ENCODE measurements at places on chromosomes 1 and 21. TPM values are rescaled to one million over a fixed set of nuclear protein-coding genes. Genes with fewer than 3 reads are reported as not detected.

Gene OR2AK2
- not detected for polyA plus RNA-seq

Gene DCAF8
- 136 TPM for polyA plus RNA-seq

Gene CCDC30
- 3.2 TPM for polyA plus RNA-seq

Gene ANGPTL7
- 1.3 TPM for polyA plus RNA-seq

Gene AGMAT
- 3.1 TPM for polyA plus RNA-seq

Gene AQP10
- not detected for polyA plus RNA-seq

Gene SEC16B
- 8.0 TPM for polyA plus RNA-seq

Gene DIRAS3
- 5.1 TPM for polyA plus RNA-seq

DNA sequence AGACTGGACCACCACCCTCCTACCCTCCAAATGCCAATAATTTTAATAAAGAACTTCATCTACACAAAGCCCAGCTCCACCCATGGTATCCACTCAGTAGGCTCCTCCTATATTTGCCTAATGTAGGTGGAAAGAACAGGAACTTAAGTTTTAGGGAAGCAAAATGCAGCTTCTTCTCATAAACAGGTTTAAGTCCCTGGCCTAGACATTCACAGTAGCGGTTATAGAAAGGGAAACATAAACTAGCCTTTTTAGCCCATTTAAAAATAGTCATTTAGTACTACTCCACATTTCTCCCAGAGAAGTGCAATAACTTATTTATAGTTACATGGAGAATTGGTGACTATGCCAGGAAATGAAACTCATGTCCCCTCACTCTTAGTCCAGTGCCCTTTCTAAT, 56.6 kb upstream of the CPLANE2 start:
- DNase-seq = no peak

DNA sequence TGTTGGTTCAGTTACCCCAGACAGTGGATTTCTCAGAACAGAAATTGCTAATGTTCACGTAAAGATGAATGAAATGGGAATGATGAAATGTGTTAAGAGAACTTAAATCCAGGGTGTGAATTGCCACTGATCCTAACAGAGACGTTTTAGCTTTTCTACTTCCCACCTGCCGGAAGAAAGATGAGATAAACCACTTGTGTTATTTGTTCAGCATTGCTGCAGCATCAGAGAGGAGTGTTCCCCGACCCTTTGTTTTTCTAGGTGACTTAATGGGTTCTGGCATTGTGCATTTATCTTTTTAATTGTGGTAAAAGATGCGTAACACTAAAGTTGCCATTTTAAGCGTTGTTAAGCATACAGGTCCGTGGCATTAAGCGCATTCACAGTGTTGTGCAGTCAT, 122.3 kb downstream of the GALNT2 start:
- no peak for DNase-seq

DNA sequence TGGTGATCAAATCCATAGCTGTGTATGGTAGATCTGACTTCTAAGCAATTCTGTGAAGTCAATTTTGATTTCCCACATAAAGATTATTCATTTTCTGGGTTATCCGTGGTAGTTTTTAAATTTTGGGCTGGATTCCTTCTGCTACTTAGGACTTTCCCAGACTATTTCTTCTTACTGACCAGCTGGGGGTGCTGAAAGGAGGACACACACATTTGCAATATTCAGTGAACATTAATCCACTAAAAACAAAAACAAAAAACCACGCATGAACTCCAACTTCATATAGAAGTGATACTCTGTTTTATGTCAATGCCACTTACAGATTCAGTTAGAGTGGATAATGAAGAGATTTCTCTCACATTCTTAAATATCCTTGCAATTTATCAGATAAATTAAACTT, 105.4 kb downstream of the KCTD3 start:
- no peak for DNase-seq

DNA sequence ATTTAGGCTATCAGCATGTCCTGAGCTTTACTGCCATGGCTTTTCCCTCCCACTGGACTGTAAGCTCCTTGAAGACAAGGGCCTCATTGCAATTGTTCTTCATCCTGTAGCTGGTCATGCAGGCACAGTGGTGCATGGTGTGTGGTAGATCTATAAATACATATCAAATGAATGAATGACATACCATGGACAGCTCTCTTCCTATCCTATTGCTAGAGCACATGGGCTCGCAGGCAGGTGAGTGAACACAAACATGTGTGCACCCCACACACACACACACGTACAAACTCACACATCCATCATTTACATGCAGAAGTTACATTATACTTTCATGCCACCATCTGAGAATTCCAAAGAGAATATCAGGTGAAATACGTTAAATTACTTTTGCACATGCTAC, 172.9 kb upstream of the RUNX1 start:
- no peak for DNase-seq

GRCh38 chr1:108063703-108064102, 98.7 kb upstream of the VAV3 start:
- DNase-seq = no peak

DNA sequence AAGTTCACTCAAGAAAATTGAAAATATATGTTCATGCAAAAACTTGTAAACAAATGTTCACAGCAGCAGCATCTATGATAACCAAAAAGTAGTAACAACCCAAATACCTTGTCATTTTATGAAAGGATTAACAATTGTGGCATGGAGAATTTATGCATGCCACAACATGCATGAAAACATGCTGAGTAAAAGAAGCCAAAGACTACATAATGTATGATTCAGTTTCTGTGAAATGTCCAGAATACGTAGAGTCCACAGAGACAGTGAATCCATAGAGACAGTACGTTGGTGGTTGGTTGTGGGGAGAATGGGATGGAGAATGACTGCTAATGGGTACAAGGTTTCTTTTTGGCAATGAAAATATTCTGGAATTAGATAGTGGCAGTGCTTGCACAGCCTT, 148.7 kb downstream of the MAST2 start:
- no peak for DNase-seq

GRCh38 chr1:6262555-6263420, 1.9 kb upstream of the GPR153 start:
- peak; percentile 75 for DNase-seq

GRCh38 chr1:155882235-155882634, 22.9 kb downstream of the SYT11 start:
- no peak for DNase-seq

GRCh38 chr1:207645635-207646081, 725 bp downstream of the CR1L start:
- DNase-seq = no peak

- no peak for DNase-seq
These were observed 184.7 kb downstream of the ETS2 start for GRCh38 chr21:38990424-38990794.
